HTR-8/SVneo (cell line): ENCODE measurements at places on chromosomes 6 and 20.
A peak's percentile ranks its signal among the peaks of the same experiment; 100 is the strongest.

GRCh38 chr20:50169329-50169823, 15.9 kb upstream of the PEDS1 start:
- DNase-seq, result peak; percentile 93

- DNase-seq, result no peak
These were observed 67.1 kb downstream of the NCOA7 start for GRCh38 chr6:125857846-125858245.

GRCh38 chr6:108777536-108777935, 70.7 kb upstream of the ARMC2 start:
- DNase-seq, result no peak

DNA sequence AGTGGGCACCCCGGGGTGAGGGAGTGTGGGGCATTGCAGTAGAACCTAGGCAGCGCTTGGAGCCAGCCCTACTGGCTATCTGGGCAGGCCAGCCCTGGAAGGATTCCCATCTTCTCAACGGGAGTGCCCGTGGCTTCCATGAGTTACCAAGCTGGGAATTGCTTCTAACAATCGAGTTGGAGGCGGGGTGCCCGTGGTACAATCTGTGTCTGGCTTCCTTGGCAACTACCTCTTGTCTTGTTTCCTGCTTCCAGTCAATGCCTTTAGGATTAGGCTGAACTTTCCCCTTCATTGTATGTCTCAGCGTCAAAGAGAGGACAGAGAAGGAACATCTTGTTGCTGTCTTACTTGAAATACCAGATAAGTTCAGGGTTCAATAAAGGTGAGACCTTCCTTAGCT, 33.3 kb downstream of the PPP1R14C start:
- no peak for DNase-seq

DNA sequence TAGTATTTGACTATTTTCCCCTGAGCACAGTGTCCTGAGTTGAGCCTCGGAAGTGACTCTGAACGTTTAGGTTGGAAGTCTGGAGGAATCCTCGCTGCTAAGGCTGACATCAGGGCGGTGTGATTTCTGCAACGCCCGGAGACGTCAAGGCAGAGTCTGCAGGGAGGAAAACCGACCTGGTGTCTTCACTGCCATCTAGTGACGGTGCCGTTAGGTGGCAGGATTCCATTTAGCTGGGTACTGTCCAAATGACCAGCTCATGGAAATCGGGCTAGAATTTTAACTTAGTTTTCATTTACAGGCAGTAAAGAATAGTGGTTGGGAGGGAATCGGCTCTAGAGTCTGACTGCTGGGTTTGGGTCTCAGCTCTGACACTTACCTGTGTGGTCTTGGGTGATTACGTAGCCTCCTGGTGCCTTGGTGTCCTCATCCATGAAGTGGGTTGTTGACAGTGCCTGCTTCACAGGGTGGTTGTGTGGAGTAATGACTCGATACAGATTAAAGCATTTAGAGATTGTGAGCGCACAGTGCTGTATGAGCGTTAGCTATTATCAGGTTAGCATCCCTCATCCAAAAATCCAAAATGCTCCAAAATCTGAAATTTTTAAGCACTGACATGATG, 35.0 kb downstream of the FOXF2 start:
- peak; percentile 79 for DNase-seq

DNA sequence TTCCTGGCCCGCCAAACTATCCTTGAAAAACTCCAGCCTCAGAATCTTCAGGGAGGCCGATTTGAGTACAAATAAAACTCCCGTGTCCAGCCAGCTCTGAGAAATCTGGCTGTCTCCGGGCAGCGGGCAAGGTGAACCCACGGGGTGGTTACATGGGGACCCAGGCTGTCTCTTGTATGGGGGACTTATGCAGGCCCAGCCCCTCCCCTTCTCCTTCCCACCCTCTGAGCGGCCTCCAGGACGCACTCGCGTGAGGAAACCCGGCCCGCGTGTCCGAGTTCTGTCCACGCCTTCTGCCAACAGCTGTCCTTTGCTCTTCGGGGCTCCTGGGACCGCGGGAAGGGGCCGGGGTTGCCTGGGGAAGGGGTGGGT, 36.3 kb upstream of the BLCAP start:
- DNase-seq, result no peak

DNA sequence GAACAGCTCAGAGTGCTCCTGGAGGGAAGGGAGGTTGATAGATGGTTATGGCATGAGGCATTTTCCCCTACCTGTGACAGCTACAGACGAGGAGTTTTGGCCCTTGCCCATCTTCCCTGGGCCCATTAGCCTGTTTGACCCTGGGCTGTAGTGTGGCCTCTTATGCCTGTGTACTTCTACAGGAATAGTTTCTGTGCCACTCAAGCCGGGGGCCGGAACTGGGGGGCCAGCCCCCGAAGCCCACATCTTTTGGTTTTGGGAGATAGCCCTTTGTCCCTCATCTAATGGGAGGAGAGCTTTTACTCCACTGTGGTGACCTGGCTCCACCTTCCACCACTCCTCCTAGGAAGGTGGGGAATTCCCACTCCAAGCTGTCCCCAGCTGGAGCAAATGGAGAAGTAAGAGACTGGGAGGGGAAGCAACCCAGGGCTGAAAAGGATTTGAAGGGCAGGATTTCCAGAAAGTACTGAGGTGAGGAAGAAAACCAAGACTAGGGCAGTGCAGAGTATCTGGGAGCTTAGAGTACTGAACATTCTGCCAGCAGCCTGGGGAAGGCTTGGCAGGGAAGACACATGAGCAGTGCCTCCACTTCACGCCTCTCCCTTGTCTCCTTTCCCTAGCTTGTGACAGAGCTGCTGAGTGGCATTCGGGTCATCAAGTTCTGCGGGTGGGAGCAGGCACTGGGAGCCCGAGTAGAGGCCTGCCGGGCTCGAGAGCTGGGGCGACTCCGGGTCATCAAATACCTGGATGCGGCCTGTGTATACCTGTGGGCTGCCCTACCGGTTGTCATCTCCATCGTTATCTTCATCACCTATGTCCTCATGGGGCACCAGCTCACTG, 6.9 kb downstream of the ABCC10 start:
- DNase-seq, result no peak

GRCh38 chr6:139812939-139813338, 438.5 kb upstream of the CITED2 start:
- no peak for DNase-seq

- no peak for DNase-seq
These were observed 76.4 kb downstream of the BACH2 start for GRCh38 chr6:90220273-90220672.

DNA sequence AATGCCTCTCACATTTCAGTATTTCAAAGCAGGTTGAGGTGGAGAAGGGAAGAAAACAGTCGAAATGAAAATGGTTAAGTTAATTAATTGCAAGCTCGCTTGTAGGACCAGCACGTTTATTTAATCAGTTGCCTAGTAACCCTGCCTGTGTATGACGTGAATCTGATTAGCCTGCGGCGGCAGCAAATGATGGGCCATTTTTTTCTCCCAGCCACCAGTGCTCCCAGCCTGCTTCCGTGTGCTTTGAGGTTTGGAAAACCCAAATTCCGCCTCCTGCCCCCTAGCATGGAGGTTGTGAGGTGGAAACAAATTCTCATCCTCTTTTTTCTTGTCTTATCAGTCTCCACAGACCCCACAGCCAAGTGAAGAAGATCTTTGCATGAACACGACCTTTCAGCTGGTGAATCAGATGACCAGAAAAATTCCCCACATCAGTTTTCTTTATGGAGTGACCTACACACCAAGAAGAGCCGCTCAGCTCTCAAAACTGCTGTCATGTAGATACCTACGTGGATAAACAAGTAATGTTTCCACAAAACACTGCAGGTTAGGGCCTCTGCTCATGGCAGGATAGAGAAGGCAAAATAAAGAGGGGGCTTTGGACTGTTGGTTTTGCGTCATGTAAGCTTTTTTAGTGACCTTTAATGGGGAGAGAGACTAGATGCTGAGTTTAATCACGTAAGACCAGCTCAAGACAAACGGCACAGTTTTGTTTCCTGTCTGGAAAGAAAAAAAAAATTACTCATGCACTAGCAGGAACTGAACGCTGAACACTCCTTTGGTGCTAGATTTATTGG, 572.9 kb upstream of the NOX3 start:
- DNase-seq, result no peak

- DNase-seq, result no peak
These were observed 473.6 kb upstream of the AGPAT4 start for GRCh38 chr6:161747506-161747905.

DNA sequence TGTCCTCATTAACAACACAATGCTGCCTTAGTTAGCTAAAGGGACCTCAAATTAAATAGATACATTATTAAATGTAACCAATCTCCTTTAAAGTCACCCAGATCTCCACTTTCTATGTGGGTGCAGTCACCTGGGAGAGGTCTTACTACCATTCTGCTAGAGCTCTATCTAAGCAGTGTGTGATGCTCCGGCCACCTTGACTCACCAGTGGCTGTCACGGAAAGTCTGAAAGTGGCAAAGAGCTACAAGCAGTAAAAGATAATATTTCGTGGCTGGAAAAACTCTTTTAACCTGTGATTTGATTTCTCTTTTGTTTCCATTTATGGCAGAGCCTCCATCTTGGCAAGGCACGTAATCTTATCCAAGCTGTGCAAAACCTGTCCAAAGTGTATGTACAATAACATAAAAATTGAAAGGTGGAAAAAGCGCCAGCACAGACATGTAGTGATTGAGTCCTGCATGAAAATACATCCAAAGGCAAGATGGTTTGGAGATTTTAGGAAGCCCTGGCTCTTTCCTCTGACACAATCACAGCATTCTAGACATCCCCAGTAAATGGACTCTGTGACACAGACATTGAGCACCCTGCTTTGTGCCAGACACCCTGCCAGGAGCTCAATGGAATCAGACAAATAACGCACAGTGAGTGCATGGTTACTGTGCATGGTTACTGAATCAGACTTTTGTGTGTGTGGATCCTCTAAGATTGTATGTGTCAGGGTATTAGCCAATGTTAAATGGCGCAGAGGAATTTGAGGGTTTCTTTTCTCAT, 116.6 kb downstream of the ADAT2 start:
- DNase-seq, result no peak

- DNase-seq, result no peak
These were observed 21.9 kb downstream of the FAM229B start for GRCh38 chr6:112109262-112109661.

DNA sequence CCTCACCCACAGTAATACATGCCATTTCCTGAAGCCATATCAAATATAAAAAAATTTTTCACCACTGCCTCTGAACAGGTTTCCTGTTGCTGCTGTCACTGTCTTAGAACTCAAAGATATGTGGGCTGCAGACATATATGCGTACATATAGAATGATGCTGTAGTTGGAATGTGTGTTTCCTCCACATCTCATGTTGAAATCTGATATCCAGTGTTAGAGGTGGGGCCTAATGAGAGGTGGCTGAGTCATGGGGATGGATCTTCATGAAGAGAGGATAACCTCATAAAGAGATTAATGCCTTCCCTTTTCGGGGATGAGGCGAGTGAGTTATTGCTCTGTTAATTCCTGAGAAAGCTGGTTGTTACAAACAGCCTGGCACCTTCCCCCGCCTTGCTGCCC, 7.7 kb upstream of the SCP2D1 start:
- no peak for DNase-seq
